ENCODE measurements at places on chromosomes 11 and 22.

GRCh38 chr22:43305806-43306205, 37.4 kb downstream of the SCUBE1 start:
- DNase-seq: no peak

- DNase-seq: peak; percentile 46
Measured at GRCh38 chr22:44337678-44338004, 24.9 kb upstream of the SHISAL1 start.

DNA sequence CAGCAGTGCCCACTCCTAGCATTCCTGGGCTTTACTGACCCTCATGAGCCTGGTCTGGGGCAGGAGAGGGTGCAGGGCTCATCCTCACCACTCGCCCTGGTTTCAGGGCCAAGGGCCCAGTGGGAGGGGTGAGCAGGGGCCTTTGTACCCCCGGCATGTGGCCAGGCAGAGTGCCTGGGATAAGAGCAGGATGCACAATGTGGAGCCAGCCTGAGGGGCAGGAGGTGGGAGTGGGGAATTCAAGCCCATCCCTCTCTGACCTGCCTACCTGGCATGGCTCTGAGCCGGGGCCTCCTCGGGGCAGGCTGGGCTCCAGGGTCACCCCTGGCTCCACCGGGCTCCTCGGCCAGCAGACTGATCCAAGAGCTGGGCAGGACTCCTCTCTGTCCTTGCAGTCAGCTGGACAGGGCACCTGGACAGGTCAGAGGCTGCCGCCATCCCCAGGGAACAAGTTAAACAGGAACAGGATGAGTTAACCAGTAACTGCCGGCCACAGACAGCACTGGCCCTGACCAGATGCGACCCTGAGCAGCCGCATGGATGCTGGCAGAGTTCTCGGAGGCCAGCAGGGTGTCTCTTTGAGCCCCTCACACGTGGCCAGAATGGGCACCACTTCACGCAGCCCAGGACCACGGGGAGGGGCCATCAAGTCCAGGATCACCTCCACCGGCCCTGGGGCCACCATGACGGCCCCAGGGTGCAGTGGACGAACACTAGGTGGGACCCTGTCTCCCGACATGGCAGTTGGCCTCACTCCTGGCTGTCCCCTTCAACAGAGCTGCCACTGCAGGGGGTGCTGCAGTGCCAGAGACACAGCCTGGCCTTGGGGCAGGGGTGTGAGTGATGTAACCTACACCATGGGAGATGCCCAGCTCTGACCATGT, 5.0 kb downstream of the SIGIRR start:
- no peak for DNase-seq

- DNase-seq: no peak
Measured at GRCh38 chr11:45022294-45023064, 71.8 kb upstream of the TP53I11 start.

DNA sequence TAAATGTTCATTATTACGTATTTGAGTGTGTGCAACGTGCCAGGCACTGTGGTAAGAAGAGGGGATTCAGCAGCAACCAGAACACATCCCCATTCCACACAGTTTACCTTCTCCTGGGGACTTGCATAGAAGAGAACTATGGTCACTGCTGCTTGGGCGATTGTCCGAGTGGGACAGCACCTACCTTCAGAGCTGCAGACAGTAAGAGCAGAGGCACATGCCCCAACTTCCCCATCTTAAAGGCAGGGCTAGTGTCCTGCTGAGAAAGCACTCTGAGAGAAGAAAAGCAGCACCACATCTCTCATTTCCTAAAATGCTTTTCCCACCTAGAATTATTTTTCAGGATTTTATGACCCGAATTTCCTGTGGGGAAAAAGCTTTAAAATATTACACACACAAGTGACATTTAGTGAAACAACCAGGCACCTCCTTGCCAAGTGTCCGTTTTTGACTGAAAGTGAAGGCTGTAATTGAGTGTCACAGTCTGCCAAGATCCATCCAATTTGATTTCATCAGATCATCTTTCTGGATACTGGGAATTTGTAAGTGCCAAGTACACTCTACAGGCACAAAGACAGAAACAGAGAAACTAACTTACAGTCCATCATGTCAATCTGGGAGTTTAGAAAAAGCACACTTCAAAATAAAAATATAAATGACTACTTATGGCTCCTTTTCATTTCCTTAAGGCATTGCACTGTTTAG, 24.6 kb downstream of the TRAF6 start:
- no peak for DNase-seq

GRCh38 chr11:69662806-69663205, 12.3 kb downstream of the LTO1 start:
- DNase-seq: no peak

DNA sequence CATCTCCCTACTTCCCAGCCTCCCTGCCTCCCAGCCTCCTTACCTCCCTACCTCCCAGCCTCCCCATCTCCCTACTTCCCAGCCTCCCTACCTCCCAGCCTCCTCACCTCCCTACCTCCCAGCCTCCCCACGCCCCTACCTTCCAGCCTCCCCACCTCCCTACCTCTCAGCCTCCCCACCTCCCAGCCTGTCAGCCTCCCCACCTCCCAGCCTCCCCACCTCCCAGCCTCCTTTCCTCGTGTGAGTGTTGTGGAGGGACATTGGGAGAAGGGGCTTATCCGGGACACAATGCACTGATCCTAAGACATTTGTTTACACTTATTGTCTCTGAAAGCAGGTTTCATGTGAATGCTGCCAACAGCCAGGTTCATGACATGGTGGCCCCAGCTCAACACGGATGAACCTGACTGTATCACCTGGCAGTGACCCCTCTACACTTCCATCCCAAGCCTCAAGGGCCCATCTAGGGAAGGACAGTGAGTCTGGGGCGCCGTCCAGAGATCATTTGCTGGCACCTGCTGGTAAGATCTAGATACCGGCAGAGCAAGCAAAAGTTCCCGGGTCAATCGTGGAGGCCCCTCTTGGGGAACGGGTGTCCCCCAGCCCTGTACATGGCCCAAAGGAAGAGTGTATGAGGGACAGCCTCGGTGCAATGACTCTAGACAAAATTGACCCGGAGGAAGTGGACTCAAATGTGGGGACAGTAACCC, 34.5 kb upstream of the TH start:
- DNase-seq: no peak

DNA sequence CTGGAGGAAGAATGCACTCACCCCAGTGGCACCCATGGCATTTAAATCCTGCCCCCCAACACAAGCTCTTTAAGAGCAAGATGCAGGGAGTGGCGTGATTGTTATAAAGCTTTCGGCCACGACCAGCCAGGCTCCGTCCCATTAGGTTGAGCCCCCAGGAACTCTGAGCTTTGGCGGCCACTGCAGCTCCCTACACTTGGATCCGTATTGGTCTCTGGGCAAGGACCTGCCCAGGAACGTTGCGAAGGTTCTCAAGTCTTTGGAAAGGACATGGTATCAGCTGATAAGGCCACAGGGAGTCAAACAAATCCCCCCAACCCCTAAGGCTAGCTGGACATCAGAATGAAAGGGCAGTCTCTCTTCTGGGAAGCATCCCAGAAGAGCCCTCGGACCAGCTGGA, 9.3 kb upstream of the VPS37C start:
- no peak for DNase-seq

DNA sequence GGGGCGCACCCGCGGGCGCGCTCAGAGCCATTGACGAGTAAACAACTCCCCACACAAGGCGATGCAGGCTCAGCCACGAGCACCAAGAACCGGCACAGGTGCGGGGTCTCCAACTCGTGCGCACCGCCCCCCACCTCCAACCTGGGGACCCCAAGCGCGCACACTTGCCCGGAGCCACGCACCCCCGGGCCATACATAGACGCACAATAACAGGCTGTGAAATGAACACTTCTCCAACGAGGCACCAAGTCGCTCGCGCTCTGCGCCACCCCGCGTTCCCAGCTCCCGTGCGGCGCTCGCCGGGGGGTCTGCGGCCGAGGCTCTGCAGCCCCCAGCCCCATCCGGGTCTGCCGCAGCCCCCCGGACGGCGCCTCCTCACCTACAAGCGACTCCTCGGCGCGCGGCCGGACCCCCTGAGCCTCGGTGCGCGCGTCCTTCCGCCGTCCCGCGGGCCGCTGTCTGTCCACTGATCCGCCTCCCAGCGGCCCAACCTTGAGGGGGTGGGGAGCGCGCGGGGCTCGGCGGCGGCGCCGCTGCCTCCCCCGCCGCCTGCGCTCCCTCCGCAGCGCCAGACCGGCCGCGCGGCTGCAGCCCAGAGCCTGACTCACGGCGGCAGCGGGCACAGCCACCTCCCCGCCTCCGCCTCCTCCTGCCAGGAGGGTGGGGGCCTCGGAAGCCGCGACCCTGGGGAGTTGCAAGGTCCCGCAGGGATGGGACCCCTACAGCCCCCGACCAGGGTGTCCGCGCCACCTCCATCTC, 1.6 kb downstream of the IFITM10 start:
- peak; percentile 56 for DNase-seq

GRCh38 chr22:32837142-32837541, 35.6 kb downstream of the TIMP3 start:
- DNase-seq: no peak

GRCh38 chr11:44868455-44869421, 81.9 kb downstream of the TP53I11 start:
- DNase-seq: no peak

DNA sequence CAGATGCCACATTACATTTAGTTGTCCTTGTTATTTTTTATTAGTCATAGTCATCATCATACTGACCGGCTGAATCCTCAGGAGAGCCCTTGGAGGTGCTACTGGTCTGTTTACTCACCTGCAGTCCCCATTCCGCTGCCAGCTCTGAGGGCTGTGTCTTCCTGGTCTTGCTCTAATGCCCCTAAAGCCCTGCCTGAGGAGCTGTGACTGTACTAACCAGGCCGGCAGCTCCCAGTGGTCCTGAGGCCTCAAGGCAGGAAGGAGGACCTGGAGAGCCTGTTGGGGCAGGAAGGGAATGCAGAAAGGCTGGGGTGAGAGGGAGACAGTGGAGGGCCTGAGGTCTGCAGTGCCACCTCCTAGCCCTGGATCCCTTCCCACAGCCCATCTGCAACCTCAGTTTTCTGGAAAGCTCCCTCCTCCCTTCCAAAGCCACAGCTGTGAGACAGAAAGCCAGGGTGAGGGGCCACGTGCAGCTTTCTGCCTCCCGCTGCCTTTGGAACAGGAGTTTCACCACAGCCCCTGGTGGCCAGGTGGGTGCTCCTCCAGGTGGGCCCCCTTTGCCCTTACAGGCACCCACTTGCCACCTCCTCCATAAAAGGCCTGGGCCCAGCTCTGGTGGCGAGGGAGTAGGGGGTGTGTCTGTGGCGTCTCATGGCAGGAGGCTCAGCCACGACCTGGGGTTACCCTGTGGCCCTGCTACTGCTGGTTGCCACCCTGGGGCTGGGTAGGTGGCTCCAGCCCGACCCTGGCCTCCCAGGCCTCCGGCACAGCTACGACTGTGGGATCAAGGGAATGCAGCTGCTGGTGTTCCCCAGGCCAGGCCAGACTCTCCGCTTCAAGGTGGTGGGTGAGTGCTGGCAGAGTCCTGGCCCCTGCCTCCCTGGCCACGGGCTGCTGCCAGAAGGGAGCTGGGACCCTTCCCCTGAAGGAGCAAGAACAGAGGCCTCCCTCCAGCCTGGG, at the start of gene ZP1:
Gene ZP1 (plus strand): TSS at position 632 of the 960 bp plus-strand sequence. CDS start 20 bp downstream, at position 652.
- no peak for DNase-seq

DNA sequence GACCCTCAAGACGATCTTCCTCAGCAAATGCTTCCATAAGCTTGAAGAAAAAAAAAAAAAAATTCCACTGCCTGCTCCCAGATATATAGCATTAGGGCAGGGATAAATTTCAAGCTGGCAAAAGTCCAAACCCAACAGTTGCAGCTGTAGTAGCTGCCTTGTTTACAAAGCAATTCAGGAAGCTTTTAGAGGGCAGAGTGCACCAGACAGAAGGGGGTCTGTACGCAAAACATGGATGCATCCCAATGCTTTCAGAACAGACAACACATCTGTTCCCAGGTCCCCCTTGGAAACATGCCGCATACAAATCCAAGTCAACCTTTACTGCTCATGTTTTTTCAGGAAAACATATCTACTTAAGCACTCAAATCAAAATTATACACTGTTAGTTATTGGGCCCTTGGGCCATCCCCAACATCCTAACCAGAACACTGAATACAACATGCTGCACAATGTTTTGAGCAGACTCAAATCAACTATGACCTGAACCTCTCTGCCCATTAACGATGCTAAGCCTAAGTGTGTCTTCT, 94.5 kb downstream of the CADM1 start:
- no peak for DNase-seq

- no peak for DNase-seq
Measured at GRCh38 chr22:24214467-24215285, 30.2 kb downstream of the GGT5 start.

DNA sequence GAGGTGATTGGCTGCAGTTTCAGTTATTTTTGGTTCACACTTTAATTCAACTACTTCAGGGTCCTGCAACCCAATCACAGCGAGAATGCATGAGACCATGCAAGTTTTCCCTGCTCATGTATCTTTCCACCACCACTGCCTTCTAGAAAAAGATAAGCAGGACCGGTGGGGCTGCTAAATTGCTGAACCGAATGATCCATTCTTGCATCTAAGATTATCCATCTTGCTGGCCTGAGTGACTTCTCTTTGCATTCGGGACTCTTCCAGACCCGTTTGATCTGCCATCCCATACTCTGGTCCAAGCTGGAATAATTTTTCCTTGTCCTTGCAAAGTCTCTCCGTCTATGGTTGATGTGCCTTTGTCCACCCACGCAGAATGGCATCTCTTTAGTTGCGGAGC, 56.3 kb upstream of the TP53I11 start:
- DNase-seq: no peak

GRCh38 chr11:57476047-57476756, 15.9 kb downstream of the RTN4RL2 start:
- DNase-seq: no peak

- DNase-seq: no peak
Measured at GRCh38 chr11:23919455-23919854, 577.4 kb upstream of the LUZP2 start.

DNA sequence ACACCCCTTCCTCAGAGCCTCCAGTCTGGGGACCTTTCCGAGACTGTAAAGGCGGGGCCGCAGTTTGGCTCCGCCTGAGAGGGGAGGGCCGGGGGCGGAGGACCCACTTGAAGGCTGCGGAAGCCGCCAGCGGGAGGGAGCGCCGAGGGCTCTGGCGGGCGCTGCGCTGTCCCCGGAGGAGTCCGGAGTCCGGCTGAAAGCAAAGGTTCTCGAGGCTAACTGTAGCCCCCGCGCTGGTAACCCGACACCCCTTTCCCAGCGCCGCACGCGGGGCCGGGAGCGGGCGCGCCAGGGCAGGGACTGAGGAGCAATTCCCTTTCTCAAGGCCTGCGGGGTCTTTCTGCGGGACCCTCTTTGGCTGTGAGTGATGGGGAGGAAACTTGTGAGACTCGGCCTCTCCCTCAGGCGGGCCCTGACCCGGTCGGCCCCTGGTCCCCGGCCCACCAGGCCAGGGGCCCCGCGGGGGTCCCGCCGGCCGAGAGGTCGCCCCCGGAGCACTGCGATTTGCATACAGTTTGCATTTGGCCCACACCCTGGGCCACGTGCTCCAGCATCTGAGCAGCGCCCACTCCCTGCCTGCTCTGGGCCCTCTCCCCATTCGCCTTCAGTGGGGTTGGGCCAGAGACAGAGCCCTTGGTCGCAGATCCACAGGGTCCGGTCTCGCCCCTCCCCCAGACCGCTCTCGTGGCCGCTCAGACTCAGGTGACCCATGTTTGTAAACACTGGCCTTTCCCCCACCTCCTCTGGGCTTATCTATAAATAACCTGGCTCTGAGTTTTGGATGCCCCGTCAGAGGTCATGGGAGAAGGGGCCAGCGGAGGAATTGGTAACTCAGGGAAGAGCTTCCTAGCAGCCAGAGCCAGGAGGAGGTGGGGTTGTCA, 519 bp upstream of the ART5 start:
- DNase-seq: peak; percentile 65

Measured in RWPE1 (cell line).